Hematopoietic multipotent progenitor cell treated with erythropoietin and hydrocortisone succinate and interleukin-3 and kit ligand, for 8 days (in vitro differentiated cells): ENCODE measurements at places on chromosomes 12 and 14.

DNA sequence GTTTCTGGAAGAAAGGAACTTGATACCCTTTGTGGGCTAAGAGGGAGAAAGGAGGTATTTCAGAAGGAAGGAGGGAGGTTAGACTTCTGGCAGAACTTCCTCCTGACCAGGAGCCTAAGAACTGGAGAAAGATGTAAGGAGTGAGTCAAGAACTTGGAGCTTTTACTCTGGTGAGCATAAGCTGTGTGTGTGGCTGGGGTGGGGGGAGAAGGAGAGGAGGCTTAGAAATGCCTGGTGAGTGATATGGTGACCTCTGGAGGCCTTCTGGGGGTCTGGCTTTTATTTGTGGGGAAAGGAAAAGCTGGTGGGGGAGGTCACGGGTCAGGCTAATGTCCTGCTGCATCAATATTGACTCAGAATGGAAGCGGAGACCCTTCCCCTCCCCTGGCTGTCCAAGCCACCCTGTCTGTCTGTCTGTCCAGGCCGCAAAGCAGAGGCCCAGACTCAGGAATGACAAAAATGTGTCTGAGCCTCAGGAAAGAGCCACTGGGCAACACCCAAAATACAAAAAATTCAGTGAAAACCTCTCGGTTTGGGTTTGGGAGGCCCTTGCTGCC lies 4.8 kb downstream of the LRP1 start:
- DNase-seq, result no peak

GRCh38 chr12:30908722-30909348 lies 17.7 kb upstream of the TSPAN11 start:
- no peak for DNase-seq

GRCh38 chr12:10126413-10126812 lies 3.6 kb downstream of the CLEC7A start:
- DNase-seq, result no peak

- no peak for DNase-seq
Measured at GRCh38 chr12:106759526-106760183, 14.8 kb upstream of the RIC8B start.

DNA sequence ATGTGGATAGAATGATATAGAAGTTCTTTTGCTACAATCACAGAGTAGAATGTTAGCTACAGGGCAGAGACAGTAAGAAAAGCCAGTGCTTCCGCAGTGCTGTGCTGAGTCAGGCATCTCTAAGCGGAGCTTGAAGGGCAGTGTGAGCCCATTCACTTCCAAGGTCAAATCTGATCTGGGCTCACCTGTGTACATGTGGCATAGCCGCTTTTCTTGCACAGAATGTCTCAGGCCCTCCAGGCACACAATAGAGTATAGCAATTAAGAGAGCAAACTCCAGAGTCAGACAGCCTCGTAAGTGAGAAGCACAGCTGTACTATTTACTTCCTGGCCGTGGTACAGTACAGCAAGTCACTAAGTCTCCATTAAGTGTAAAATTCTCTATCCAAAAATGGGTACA lies 26.8 kb downstream of the CORO1C start:
- no peak for DNase-seq

DNA sequence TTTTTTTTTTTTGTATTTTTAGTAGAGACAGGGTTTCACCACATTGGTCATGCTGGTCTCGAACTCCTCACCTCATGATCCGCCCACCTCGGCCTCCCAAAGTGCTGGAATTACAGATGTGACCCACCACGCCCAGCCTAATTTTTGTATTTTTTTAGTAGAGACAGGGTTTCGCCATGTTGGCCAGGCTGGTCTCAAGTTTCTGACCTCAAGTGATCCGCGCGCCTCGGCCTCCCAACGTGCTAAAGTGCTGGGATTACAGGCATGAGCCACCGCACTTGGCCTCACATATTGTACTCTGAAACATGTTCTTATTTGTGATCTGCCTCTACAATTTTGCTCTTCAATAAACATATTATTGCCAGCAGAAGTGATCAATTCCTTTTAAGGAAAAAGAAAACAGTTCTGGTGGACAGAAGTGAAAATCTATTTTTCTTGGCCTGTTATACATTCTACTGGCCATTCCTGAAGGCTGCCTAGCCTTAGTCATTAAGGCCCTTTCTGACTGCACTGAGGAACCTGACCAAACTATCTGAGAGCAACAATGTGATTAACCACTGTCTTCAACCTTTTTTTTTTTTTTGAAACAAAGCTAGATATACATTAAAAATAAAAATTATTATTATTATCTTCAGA lies 36.1 kb downstream of the SNX6 start:
- no peak for DNase-seq

DNA sequence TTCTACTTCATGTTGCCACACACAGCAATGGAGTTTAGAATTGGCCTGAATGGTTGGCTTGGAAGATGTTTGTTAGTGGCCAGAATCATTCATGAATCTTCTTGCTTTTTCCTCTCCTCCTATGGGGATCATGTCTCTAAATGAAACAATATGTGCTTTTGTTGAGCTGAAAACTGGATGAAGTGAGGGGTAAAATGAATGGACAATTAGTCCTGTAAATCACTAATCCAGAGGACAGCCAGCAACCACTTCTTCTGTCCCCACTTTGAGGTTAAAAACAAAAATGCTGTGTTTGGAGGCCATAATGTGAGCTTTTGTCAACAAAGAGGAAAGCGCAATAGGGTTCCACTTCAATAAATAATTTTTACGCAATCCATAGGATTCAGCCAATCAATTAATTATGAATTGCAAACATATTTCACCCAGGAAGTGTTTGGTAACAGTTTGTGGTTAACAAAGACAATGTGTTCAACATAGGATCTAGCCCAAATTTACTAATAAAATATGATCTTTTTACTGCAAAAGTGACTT lies 30.3 kb upstream of the AMIGO2 start:
- DNase-seq, result no peak

DNA sequence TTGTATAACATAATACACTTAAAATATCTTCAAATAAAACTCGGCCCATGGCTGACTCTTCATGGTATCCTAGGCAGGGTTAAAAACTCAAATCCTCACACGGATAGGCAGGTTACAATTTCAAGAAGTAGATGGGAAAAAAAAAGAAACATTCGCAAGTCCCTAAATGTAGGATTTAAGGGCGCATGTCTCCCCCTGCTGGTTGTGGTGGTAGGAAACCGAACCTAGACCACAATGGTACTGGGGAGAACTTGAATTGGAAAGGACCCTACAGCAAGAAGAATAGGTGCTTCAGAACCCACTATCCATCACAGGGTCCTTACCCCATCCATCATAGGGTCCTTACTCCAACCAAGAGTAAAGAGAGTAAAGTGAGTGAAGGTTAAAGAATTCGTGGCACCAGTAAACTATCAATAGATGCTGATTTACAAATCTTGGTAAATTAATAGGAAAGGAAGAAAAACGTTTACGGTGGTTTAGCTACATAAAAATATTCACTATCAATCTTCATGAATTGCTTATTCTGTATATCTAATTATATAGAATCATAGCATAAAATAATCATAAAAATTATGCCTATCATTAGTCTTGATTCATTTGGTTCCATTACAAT lies 3.3 kb upstream of the CIPC start:
- DNase-seq, result peak; percentile 89

GRCh38 chr14:68546839-68547238 lies 246.0 kb downstream of the ZFP36L1 start:
- DNase-seq, result peak; percentile 6

DNA sequence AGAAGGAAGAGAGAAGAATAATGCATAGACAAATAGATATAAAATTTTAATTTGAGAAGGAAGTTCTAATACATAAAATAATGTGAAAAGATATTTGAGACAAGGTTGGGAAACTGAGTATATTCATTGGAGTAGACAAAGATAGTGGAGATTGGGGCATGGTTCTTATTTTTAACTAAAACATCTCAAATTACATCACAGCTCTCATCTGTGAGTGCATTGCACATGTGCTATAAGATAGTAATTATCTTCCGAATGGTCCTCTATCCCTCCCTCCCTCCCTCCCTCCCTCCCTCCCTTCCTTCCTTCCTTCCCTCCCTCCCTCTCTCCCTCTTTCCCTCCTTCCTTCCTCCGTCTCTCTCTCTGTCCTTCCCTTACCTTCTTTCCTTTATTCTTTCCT lies 1104.0 kb upstream of the FLRT2 start:
- no peak for DNase-seq

GRCh38 chr12:102638777-102639176 lies 158.4 kb upstream of the IGF1 start:
- DNase-seq, result no peak

DNA sequence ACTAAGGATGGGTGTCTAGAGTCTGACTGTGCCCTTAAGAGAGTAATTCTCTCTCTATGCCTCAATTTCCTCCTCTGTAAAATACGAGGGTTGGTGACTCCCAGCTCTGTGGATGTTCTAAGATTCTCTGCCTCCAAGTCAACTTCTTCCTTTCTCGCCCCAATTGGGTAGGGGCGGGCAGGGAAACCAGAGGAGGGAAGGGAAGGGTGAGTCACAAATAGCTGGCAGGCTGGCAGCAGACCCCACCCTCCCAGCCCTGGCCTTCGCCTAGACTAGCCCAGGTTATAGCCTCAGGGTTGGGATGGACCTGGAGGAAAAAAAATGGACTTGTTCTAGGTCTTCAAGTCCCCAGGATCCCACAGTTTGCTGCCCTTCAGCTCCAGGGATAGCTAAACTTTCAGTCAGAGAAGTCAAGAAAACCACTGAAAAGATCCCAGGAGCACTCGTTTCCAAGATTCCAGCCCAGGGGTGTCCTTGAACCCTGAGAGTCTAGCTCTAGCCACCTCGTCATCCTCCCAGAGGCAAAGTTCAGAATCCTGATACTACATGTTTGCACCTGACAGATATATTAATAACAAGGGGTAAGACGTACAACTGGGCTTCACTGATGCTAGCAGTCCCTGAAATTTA lies 2.3 kb downstream of the DGKA start:
- peak; percentile 53 for DNase-seq

DNA sequence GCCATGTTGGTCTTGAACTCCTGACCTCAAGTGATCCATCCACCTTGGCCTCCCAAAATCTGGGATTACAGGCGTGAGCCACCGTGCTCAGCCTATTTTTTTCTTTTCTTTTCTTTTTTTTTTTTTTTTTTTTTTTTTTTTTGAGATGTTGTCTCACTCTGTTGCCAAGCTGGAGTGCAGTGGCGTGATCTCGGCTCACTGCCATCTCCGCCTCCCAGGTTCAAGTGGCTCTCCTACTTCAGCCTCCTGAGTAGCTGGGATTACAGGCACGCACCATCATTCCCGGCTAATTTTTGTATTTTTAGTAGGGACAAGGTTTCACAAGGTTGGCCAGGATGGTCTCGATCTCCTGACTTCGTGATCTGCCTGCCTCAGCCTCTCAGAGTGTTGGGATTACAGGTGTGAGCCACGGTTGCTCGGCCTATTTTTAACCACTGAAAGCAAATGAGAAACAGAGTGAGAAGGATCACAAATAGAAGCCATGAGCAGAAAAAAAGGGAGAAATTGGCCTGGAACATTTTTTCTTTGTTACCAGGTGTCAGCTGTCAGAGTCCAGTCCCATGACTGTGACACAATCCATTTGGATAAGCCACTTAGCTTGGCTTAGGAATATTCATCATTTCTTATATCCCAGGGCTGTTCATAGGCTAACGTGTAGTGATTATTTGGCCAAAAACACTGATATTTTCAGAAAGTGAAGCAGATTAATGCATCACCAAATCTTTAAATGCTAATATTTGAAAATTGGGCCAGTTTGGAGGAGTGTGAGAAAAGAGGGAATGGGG lies 7.9 kb upstream of the NFKBIA start:
- DNase-seq, result no peak

DNA sequence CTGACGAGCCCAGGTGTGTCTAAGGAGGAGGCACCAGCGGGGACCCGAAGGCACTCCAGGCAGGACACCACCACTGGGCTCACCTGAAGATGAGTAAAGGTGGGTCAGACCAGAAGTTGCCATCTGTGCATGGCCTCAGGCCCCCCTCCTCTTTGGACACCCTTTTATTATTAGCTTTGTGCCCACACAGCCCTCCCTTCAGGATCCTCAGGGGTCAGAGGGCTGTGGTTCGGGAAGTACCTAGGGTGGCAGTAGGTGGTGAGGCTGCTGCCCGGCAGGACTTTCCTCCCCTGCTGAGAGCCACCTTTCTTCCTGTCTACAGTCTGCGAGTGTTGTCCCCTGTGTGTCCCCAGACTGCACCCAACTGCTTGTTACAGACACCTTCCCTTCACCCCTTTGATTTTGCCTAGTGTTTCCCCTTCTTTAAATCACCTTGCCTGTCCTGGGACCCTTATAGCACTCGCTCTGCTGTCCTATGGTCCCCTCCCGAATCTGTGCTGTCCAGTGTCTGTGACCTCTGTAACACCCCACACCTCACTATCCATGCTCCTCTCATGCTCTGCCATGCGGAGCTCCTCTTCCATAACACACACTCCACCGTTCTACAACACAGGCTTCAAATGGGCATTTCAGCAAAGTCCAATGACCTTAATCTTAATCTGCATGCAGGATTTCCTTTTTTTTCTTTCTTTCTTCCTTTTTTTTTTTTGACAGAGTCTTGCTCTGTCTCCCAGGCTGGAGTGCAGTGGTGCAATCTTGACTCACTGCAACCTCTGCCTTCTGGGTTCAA lies 25.7 kb downstream of the SOAT2 start:
- no peak for DNase-seq

GRCh38 chr12:20601668-20602280 lies 93.4 kb upstream of the SLCO1C1 start:
- DNase-seq, result peak; percentile 47

- DNase-seq, result peak; percentile 70
Measured at GRCh38 chr12:94545935-94546771, 86.5 kb upstream of the CEP83 start.

DNA sequence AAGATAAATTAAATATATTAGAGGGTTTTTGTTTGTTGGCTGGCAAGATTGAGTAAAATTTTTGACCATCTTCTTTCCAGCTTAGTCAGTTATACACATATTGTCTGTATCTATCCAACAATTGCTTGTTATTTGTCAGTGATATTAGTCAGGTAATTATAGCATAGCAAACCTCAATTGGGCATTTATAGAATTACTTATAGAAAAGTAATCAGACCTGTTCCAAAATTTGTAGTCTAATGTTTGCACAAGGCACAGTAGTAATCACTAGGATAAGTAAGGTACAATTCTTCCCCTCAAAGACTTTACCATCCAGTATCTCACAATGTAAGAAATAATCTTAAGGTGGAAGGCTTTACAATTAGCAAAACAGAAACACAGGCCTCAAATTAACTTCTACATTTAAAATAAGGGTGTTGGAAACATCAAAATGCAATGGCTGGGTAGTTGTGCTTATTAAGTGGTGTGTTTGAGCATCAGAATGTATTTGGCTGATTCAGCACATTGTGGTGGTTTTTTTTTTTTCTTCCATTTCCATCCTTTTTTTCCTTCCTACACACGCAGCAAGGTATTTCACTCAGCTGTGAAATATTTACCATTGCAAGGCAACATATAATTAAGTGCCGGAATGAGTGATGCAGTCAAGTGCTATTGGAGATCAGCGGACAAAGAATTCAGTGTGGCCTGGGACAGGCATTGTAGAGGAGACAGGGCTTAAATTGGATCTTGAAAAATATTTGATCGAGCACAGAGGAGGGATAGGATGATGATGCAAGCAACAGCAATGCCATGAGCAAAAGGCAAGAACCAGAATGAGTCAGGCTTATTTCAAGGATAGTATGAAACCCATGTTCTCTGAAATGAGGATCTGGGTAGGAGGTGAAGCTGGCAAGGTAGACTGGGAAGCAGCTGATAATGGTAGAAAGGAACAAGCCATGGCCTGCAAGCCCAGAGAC lies 178.2 kb downstream of the AKAP6 start:
- no peak for DNase-seq
